Esophagus muscularis mucosa (tissue), 4 donors: ENCODE measurements at places on chromosomes 3 and 15. TPM values are rescaled to one million over a fixed set of nuclear protein-coding genes. Genes with fewer than 3 reads are reported as not detected.

Gene PSTPIP1
- 7.7 TPM for total RNA-seq

Gene EOMES
- not detected for total RNA-seq

- H3K36me3 ChIP-seq: no peaks in the 10 kb centered on the region
- no peak overlapping the region for H3K4me3 ChIP-seq
- H3K27me3 ChIP-seq: peaks cover 5% of the 10 kb centered on the region
- no peak for DNase-seq
- no peaks in the 10 kb centered on the region for H3K4me1 ChIP-seq
- no peak overlapping the region for H3K27ac ChIP-seq
Observed at GRCh38 chr3:186751480-186751879, 31.9 kb upstream of the EIF4A2 start.

Gene GRM2
- total RNA-seq: 0.83 TPM

Gene SLC9A9
- 15.0 TPM for total RNA-seq

GRCh38 chr3:182382112-182382857, 411.0 kb upstream of the ATP11B start:
- no peak overlapping the region for H3K27ac ChIP-seq
- H3K4me1 ChIP-seq: no peaks in the 10 kb centered on the region
- H3K4me3 ChIP-seq: no peak overlapping the region
- DNase-seq: no peak

Gene CACNA2D2
- 0.99 TPM for total RNA-seq
